ENCODE measurements at places on chromosomes 7 and 10.

- no peak for DNase-seq
These were observed 28.8 kb upstream of the TSPAN33 start for GRCh38 chr7:129115676-129116075.

DNA sequence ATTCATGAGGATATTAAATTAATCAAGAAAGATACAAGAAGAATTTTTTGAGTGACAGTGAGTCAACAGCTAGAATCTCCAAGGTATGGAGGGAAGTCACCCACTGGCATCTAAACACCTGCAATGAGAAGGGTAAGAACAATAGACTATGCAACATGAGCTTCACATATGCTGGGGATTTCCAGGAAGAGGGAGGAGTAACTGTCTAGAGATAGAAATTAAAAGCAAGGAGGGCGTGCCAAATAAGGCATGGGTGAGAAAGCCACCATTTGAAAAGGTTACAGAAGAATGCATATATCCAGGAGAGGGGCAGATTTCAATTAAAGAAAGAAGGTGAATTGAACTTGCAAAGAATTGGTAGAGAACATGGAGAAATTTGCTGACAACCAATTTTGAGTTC is 365.7 kb downstream of the GPR37 start:
- DNase-seq: no peak

- no peak for DNase-seq
These were observed 31.0 kb upstream of the ARID5B start for GRCh38 chr10:61870526-61870895.

DNA sequence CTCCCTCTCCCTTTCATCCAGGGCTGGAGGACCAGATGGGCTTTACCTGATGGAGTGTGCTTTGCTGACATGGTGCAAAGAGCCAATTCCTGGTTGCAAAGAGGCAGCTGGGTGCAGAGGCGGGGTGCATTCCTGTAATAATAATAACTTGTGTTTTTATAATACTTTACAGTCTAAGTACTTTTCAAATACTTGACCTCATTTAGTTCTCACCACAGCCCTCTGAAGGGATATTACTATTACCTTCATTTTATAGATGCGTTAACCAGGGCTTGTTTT is 70.4 kb downstream of the TCF7L2 start:
- no peak for DNase-seq

GRCh38 chr10:91034494-91035159 is 113.7 kb upstream of the ANKRD1 start:
- peak; percentile 75 for DNase-seq
